ENCODE measurements at places on chromosomes 5 and 9.

DNA sequence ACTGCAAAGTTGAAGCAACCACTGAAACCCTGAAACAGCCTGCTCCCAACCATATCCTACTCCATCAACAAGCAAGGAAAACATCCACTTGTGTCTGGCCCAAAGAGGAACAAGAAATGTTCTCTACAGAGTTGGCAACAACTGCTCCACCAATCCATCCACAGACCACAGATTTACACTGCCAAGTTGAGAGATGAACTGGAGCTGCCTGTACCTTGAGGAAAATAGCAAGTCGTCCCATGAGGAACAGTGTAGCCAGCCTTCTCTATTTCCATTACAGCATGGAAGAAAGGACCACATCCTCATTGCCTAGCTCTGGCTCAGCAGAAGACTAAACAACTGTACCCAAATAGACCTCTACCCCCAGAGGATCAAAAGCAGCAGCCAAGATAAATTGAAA lies 60.4 kb downstream of the DEPDC1B start:
- DNase-seq, result no peak

DNA sequence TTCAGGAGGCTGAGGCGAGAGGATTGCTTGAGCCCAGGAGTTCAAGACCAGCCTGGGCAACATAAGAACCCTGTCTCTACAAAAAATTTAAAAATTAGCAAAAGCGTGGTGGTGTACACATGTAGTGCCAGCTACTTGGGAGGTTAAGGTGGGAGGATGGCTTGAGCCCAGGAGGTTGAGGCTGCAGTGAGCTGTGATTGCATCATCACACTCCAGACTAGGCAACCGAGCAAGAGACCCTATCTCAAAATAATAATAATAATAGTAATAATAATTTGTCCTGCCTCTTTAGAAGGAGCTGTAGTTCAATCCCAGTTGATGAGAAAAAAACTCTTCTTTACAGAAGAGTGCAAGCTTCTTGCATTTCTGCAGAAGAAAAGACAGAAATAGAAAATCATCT lies 10.0 kb upstream of the CD74 start:
- DNase-seq, result no peak

DNA sequence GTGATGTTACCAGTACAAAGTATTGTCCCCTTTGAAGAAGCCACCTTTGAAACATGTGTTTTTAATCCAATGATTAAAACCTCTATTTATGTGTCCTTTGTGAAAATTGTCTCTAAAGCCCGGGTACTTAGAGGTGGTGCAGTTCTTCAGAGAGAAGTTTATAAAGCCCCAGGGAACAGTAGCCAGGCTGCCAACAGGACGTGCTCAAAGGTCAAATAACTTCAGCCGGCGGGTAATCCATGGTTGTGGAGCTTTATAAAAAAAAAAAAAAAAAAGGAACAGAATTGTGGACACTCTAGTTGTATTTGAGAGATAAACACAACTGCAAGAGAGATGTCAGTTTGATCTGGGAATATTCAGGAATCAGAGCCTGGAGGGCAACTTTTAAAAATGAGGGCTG lies 57.9 kb upstream of the CTNND2 start:
- no peak for DNase-seq

DNA sequence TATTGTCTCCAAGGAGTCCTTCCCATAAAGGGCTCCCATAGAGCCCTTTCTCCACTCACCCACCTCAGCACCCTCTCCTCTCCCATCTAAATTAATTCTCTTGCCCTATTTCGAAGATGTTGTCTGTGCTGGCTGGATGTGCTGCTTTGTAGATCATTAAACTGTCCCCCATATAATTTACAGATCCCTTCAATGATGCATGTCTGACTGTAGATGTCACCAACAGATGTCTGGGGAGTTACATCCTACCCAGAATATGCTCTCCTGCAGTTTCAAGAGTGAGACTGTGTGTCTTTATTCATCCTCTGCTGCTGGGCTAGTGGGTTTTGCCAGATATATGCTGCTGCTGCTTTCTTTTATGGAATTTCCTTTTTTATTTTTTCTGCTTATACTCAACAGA lies 351.2 kb downstream of the MLLT3 start:
- no peak for DNase-seq

DNA sequence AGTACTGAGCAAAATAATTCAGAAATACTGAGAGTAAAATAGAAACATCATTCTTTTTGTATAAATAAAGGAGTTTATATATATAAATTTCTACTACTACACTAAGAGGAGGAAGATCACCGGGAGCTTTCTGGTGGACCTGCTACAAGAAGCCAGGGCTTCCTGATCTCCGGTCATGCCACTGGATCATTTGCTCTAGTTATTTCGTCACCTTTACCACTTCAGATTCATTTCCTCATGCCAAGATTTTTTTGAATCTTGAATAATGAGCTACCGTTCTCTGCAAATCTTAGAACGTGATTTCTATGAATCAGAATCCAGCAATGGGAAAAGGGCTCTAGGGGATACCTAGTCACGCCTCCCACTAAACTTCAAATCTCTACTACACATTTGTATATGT lies 51.9 kb upstream of the TBC1D9B start:
- DNase-seq, result no peak

DNA sequence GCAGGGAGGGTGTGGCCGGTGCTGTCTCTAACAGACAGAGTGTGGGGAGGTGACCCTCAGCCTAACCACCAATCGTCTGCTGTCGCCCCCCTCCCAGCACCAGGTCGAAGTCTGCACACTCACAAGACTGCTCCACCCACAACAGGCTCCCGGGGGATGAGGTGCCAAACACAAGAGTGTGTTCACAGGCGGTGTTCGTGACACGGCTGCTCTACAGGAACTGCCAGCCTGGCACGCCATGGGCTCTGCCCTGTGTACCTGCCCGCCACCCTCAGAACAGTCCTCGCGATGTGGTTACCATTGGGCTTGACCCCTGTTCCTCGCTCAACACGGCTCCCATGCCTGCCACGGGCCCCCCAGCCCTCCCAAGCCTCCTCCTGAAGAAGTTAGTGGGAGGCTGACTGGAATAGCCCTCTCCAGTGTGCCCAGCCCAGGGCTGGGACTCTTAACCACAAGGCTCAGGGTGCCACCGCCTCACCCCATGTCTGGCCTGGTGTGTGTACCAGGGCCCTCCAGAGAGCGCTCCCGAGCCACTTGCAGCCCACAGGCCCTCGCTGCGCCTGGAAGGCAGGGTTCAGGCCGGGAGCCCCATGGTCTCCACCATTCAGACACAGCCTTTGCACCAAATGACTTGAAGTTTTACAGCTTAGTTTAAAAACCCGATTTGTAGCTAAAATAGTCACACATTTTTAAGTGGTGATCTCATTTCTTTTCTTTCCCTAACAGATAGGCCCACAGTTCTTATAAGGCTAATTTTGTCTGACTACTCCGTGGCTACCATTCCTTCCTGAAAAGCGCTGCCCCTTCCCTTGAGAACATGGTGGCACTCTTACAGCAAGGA lies 102.5 kb downstream of the CAMSAP1 start:
- no peak for DNase-seq

DNA sequence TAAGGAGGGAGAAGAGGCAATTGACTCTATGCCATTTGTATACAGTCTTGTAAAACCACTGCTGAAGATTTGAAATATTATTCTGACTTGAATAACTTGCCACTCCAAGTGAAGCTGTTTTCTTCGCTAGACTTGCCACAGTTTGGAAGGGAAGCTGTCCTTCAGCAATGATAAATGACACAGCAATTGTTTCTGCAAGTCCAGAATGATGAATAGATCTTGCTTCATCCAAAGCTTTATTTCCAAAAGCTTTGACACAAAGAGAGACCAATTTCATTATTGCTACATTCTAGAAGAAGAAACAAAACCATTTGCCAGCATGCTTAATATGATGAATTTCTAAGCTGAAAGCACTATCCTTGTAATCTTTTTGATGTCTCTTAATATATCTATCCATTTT lies 73.7 kb downstream of the ZNF366 start:
- no peak for DNase-seq

- peak; percentile 83 for DNase-seq
Observed at GRCh38 chr9:36166168-36166927, 2.8 kb upstream of the CCIN start.

GRCh38 chr9:26437056-26437711 lies 455.4 kb downstream of the CAAP1 start:
- DNase-seq, result no peak

- no peak for DNase-seq
Observed at GRCh38 chr5:126753227-126753626, 23.7 kb upstream of the LMNB1 start.

Measured in heart left ventricle (tissue), 16 donors.